ENCODE measurements at places on chromosomes 2 and 18.

- DNase-seq: no peak
Measured at GRCh38 chr2:162368494-162368893, 24.6 kb downstream of the GCA start.

DNA sequence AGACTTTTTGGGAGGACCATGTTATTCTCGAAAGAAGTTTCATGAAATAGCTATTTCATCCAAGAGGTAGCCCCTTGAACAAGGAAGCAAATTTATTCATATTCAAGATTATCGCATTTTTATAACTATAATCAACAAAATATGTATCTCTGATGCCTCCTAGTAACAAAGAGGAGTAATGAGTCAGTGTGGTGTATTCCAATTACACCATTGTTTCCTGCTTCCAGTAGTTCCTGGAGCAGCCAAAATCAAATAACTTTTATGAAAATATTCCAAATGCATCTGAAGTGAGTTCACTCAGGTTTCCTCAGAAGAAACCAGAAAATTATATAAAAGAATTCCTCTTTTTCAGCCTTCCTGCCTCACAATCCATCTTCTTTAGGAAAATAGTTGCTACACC is 43.0 kb downstream of the ANKRD36B start:
- DNase-seq: no peak

- DNase-seq: no peak
Measured at GRCh38 chr18:47316924-47317323, 65.5 kb upstream of the SKOR2 start.

DNA sequence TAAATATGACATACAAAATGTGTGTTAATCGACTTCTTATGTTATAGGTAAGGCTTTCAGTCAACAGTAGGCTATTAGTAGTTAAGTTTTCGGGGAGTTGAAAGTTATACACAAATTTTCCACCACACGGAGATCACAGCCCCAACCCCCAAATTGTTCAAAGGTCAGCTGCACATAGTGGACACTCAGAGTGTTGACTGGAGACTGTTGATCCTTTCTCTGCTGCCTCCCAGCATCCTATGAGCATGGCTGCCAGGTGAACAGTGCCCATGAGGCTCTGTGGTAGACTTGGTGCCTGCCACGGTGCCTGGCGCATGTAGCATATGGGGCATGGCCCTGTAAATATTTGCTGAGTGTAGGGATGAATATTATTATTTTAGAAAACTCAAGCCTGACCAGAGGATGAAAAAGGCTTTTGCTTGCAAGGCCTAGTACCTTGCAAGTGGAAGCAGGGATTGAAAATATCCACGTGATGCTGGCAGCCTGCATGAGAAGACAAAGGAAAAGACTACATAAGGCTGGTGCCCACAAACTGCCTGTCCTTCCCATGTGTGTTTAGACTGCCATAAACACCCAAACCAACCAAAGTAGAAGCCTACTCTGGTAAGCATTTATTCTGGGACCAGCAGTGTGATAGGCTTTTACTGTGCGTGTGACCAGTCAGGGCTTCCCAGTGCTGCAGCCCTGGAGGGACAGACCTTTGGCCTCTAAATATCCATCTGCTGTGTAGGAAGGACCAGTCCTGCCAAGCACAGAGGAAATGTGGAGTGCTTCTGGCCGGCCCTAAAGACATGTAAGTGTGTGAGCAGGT is 226.1 kb downstream of the LDLRAD4 start:
- DNase-seq: no peak

GRCh38 chr2:28678944-28679343 is 72.7 kb upstream of the PPP1CB start:
- no peak for DNase-seq

DNA sequence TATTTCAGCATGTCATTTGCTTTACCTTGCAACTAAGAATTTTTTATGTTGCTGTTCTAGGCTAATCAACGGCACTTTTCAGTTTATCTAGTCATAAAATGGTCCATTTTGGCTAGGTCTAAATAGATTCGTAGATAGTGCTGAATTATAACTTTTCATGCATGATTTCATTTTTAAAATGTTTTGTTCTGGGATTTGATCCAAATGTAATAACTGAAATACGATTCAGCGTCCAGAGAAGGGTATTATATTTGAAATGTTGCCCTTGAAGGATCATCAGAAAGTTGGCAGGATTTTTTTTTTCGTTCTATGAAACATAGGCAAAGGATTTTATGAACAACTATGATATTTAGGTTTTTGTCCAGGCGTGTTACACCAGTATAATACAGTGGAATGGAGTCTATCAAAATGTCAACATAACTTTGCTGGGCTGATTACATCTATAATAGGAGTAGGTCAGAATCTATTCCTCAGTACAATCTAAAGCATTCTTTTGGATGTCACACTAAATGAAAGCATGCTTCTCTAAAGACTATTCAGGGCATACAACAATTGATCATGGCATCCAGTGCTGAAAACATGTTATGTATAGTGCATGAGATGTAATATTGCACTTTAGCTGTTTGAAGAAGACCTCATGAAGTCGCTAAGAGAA is 24.8 kb downstream of the TTC27 start:
- no peak for DNase-seq

DNA sequence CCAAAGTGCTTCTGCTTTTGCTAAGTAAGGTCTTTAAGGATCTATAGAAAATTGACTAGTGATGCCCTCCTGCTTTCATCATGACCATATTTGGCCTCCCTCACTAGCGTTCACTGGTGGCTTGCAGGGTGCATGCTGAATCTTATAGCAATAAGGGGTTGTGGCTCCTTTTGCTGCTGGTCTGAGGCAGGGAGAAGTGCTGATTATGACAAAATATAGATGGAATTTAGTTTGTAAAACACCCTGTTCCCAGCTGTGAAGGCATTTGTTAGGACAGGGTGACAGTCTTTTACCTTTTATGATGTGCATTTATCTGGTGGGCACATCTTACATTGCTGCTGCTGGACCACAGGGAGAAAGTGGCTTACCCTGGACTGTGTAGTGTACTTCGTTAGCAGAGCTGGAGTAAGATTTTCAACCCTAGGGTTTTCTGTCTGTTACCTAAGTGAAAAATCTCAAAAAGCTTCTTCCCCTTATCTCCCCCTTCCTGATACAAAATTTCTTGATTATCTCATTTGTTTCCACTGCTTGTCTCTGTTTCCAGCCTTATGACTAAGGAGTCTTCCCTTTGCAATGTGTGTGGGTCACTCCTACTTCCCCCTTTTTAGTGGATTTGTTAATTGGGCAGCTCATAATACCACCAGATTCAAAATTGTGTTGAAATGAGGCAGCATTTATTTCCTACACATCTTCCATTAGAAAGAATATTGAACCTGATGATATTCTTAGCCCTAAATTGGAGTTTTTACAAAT is 21.2 kb upstream of the RPL37A start:
- no peak for DNase-seq

DNA sequence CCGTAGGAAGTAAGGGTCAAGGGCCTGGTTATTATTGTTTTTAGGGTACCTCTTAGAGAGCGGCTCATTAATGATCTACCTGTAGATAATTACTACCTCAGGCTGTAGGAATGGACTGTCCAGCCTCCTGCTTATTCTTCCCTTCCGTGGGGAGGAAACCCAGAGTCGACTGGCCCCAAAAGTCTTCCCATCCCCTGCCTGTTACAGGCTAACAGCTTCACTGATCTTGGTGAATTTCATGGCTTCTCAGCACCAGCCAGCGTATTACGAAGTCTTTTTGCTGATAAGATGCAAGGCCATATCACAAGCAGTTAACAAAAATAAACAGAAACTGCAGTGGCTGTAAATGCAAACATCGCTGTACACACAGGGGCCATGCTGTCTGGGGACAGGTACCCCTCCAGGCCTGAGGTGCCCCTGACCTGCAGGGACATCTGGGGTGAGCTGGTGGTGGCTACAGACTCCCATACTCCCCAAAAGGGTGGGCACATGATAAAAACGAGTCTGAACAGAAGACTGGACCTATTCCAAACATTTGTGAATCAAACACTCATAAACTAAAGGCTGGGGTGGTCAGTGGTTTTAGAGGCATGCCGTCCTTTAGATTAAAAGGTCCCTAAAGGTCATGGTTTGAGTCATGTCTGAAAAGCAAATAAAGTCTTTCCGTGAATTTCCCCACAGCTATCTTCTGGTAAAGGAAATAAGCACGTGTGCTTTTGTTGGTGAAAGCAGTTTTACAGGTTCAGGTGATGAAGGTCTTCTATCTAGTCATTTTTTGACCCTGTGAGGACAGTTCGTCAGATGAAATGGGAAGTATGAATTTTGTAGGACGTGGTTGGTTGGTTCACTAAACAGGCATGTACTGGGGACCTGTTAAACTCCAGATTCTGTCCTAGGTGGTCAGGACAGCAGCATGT is 36.7 kb downstream of the TTC39C start:
- no peak for DNase-seq

- DNase-seq: no peak
Measured at GRCh38 chr2:178844269-178844668, 37.0 kb upstream of the TTN start.

GRCh38 chr18:51630706-51631105 is 433.2 kb upstream of the MEX3C start:
- DNase-seq: no peak

DNA sequence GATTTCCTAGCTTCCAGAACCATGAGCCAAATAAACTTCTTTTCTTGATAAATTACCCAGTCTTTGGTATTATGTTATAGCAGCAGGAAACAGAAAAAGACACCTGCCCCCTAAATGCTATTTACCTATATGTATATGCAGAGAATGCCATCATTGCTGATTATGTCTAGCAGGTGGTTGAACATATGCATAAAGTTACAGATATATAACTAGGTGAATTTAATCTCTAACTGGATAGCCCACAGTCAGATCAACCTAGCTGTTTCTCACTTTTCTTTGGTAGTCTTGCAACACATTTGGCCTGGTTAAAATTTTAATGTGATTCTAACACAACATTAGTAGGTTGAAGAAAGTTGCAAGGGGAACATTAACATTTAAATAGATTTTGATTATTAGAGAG is 7.1 kb upstream of the CERS6 start:
- DNase-seq: no peak

DNA sequence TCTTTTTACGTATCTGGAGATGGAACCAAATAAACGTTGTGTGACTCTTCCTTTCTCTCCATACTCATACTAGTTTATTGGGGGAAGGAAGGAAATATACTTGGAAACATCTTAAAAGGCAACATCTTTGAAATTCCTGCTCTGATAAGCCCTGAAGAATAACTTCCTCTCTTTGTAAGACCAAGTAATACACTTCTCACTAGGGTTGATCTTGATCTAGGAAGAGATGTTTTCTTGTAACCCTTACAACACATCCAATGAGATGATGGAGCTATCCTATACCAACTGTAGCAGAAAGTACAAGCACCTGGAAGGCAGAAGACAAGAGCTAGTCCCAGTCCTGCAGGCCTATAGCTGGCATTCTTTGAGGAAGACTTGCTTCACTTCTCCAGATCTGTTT is 2.0 kb downstream of the ANKRD44 start:
- peak; percentile 65 for DNase-seq

DNA sequence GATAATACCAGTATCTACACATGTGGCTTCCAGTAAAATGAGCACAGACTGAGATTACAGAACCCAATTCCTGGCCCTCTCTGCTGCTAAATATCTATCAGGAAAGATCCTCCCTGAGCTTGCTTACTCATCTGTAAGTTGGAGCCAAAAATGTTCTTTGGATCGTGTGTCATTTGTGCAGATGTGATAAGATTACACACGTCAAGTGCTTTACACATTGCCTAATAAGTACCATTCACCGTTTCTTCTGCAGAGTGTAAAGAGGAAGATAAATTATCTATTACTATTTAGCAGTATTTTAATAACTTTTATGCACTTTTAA is 23.2 kb upstream of the SLC20A1 start:
- no peak for DNase-seq

- no peak for DNase-seq
Measured at GRCh38 chr2:77328134-77328931, 193.8 kb downstream of the LRRTM4 start.

DNA sequence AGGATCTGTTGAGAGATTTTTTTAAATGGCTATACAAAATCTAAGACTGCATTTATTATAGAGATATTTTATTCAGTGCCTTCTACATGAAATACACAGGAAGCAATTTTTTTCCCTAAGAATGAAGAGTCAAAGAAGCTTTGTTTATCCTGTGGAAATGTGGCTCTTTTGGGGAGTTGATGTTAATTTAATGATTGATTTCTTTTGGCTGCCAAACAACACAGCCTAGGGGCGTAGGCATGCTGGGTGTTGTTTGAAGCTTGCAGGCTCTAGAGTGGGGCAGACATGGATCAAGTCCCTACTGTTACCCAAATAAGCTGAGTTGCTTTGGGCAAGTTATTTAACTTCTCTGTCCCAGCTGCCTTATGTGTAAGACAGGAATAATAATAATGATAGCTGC is 21.1 kb upstream of the PLEK start:
- DNase-seq: no peak

DNA sequence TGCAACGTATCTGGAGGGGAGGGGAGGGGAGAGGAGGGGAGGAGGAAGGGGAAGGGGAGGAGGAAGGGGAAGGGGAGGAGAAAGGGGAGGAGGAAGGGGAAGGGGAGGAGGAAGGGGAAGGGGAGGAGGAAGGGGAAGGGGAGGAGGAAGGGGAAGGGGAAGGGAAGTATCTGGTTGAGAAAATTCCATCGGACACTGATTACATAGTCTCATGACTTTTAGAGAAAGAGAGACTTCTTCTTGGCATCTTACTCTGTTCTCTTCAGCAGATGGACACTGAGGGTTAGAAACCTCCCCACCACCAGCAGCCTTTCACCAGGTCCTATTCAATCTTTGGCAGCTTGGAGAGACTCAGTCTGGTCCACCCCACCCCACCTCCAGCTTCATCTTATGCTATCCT is 296.3 kb downstream of the TNS1 start:
- DNase-seq: no peak

- DNase-seq: no peak
Measured at GRCh38 chr18:76503649-76504386, 8.8 kb upstream of the ZNF516 start.

DNA sequence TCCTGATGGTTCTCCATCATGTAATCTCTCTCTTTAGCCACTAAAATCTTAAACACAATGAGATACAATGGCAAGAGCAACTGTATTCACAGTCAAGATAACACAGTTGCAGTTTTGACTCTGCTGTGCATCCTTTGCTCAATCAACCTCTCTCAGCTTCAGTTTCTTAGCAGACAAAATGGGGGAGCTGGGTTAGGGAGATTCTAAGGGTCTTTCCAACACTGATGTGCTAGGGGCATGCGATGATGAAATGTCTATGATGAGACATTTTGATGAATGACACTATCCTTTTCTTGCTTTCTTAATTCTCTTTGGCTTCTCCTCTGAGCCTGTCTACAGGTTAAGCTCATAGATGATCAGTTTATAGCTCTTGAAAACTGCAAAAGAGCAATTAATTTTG is 1.1 kb downstream of the SERPINB10 start:
- DNase-seq: no peak

- DNase-seq: no peak
Measured at GRCh38 chr2:158056875-158057274, 44.8 kb upstream of the UPP2 start.

DNA sequence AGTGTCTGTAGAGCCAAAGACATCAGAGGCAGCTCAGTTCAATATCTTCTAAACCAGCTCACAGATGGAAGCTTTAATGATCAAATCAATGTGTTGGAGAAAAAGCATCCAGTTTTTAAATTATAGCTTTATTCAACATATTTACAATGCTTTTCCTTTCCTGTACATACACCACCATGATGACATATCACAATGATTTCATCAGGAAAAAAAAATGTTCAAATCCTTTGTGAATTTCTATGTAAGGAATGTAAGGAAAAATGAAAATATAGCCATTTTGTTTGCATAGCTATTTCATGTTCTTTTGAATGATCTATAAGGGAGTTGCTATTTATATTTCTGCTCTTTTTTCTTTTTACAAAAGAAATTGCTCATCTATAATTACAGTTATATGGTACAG is 134.7 kb upstream of the CDH20 start:
- no peak for DNase-seq

GRCh38 chr18:77658299-77658662 is 408.6 kb downstream of the GALR1 start:
- no peak for DNase-seq

Measured in pons (tissue), 1 donor.